Activated CD4-positive, alpha-beta memory T cell treated with anti-CD3 and anti-CD28 coated beads, Interleukin-2, amount 10 ng/mL, durations not matched to agents 7 days and 5 days (primary cell): ENCODE measurements at places on chromosomes 13 and 19. TPM values are rescaled to one million over a fixed set of nuclear protein-coding genes. Genes with fewer than 3 reads are reported as not detected.
A peak's percentile ranks its signal among the peaks of the same experiment; 100 is the strongest.

FAM83E gene
- total RNA-seq: 1.3 TPM

DNA sequence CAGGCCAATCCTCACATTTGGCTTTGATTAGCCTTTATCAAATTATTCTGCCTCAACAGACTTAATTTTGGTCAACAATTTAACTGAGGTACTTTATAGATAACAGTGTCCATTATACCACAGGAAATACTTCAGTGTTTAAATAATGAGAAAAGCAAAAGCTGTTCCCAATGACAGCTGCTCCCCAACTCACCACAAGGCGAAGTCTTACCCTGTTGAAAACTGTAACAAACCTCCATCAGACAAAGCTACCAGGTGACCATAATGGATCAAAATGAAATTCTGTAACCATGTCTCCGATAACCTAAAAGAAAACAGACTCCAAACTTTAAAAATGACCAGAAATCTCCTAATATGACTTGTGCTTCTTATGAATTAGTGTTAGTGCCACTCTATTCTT, 50.3 kb downstream of the ZNF44 start:
- no peaks in the 10 kb centered on the region for H3K4me1 ChIP-seq
- H3K27ac ChIP-seq: no peak overlapping the region
- peaks cover 21% of the 10 kb centered on the region for H3K36me3 ChIP-seq
- no peak for DNase-seq

LAIR2 gene
- 2.4 TPM for total RNA-seq

DNA sequence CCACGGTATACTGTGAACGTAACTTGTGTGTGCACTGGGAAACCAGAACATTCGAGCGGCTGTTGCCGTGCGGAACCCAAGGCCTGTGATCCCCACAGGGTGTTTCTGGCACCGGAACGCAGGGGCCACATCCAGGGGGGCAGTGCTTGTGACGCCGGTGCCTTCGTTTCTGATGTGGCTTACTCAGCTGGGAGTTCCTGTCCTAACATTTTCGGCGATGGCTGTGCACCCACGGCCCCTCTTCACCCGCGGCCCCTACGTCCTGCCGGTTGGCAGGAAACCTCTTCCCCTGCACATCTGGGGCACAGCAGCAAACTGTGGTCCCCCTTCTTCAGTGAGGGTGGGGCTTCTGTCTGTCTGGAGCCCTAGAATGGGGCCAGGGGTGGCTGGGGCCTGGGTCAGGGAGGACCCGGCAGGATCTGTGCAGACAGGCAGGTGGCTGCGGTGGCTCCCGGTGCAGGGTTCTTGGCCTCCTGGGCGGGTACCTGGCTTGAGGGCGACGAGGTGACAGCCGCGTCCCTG, 26.2 kb downstream of the CSNK1G2 start:
- peak; percentile 27 for DNase-seq
- H3K4me3 ChIP-seq: no peak overlapping the region
- H3K27ac ChIP-seq: peak overlapping the region; percentile 49

GRCh38 chr13:53907891-53908290, 879.3 kb downstream of the OLFM4 start:
- H3K36me3 ChIP-seq: no peaks in the 10 kb centered on the region
- no peak overlapping the region for H3K4me3 ChIP-seq
- no peaks in the 10 kb centered on the region for H3K4me1 ChIP-seq
- DNase-seq: no peak
- H3K27ac ChIP-seq: no peak overlapping the region

- no peak for DNase-seq
- no peaks in the 10 kb centered on the region for H3K36me3 ChIP-seq
- no peak overlapping the region for H3K27ac ChIP-seq
- no peak overlapping the region for H3K4me3 ChIP-seq
- H3K4me1 ChIP-seq: no peaks in the 10 kb centered on the region
These were observed 18.2 kb downstream of the FCGBP start for GRCh38 chr19:39916236-39916635.

DNA sequence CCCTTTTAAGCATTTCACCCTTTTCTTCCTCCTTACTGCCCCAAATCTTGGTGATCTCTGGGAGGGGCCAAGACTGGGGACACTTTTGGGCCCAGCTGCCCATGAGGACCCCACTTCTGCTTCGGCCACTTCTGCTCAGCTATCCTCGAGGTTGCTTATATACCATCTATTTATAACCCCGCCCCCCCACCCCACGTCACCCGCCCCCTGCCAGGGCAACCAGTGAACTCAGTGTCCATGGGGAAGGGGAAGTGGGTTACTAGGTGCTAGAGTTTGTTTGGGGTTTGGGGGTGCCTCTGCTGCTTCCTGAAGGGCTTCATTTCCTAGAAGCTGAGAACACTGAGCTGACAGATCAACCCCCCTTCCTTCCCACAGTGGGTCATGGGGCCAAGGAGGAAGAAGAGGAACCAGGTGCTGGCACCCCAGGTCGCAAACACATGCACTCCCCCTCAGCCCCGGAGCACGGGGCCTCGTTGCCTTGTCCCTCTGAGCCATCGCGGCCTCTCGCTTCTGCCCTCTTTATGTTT, 6.1 kb upstream of the ADGRE5 start:
- H3K27ac ChIP-seq: peak overlapping the region; percentile 93
- no peaks in the 10 kb centered on the region for H3K27me3 ChIP-seq
- H3K4me3 ChIP-seq: peak overlapping the region; percentile 51
- no peaks in the 10 kb centered on the region for H3K36me3 ChIP-seq
- peaks cover 66% of the 10 kb centered on the region for H3K4me1 ChIP-seq

COX6B2 gene
- 2.0 TPM for total RNA-seq
